ENCODE measurements at places on chromosomes 11 and 22.
A peak's percentile ranks its signal among the peaks of the same experiment; 100 is the strongest.

GRCh38 chr11:71241721-71242259, 10.6 kb downstream of the SHANK2 start:
- no peak for DNase-seq

DNA sequence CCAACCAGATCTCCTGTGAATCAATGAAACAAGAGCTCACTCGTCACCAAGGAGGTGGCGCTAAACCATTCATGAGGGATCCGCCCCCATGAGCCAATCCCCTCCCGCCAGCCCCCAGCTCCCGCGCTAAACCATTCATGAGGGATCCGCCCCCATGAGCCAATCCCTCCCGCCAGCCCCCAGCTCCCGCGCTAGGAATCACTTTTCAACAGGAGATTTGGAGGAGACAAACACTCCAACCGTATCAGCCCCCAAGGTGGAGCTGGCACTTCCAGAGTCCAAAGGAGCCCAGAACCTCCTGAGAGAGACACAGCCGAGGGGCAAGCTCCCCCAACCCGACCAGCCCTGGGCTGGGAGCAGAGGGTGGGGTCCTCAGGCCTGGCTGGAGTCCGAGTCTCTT, 40.9 kb upstream of the PRR5 start:
- no peak for DNase-seq

DNA sequence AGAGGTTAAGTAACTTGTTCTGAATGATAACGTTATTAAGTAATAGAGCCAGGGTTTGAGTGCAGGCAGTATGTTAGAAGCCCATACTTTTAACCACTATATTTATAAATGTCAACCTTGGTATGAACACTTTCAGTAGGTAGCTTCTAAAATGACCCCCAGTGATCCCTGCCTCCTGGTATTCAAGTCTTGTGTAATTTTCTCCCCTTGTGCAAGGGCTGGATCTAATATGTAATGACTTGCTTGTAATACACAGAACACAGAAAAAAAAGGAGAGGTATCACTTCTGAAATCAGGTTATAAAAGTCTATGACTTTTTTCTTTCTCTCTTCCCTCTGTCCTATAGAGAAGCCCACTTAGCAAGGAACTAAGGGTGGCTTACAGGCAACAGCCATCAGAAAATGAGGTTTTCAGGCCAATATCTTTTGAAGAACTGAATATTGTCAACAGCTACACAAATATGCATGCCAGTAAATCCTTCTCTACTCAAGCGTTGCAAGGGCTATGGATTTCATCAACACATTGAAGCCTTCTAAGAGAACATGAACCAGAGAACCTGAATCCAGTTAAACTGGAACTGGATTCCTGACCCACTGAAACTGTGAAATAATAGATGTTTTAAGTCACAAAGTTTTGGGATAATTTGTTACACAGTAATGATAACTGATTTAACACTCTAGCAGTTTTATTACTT, 712.3 kb downstream of the METTL15 start:
- DNase-seq: no peak

GRCh38 chr11:128690665-128691101, 3.2 kb upstream of the FLI1 start:
- DNase-seq: no peak

- peak; percentile 4 for DNase-seq
Measured at GRCh38 chr22:31148953-31149627, 8.8 kb upstream of the PLA2G3 start.

DNA sequence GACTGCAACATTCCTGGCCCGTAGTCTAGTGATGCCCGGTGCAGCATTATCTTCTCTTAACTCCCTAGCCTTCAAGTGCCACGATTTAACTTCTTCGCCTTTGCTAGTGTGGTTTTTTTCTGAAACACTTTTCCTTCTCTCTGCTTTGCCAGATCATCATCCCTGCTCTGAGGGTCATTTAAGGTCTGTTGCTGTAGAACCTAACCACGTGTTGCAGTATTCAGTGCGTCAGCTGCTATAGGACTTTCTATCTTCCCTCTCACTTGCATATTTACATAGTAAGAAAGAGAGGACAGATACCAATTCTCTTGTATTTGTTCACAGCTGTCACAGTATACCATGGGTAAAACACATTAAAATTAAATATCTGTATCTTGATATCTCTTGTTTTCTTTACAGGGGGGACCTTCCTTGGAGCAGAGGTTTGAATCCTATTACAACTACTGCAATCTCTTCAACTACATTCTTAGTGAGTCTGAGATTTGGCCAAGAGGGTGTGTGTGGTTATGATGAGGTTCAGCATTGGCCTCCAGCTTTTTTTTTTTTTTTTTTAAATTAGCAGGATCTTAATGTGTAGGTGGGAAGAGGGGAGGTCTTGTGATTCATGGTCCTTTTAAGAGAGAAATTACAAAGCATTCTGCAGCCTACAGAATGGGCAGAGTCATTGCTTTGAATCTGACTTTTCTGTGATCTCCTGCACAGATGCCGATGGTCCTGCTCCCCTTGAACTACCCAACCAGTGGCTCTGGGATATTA, 13.5 kb downstream of the EIF3L start:
- DNase-seq: no peak

DNA sequence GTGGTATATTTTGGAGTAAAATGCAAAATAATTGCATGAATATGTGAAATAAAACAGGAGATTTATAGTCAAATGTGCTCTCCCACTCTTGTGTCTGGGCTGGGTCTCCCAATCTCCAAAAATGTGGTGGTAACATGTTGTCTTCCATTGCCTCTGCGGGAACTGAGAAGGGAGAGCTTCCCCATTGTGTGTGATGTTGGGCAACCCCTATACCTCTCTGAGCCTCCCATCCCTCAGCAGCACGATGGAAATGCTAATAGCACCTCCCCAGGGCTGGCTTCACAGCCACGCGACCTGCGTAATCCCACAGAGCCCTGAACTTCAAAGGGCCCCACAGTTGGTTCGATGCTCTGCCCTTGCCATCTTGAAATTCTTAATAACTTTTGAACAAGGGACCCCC, 72.0 kb downstream of the TP53I11 start:
- DNase-seq: no peak
